ENCODE measurements at places on chromosomes 3 and 15.
A peak's percentile ranks its signal among the peaks of the same experiment; 100 is the strongest.

DNA sequence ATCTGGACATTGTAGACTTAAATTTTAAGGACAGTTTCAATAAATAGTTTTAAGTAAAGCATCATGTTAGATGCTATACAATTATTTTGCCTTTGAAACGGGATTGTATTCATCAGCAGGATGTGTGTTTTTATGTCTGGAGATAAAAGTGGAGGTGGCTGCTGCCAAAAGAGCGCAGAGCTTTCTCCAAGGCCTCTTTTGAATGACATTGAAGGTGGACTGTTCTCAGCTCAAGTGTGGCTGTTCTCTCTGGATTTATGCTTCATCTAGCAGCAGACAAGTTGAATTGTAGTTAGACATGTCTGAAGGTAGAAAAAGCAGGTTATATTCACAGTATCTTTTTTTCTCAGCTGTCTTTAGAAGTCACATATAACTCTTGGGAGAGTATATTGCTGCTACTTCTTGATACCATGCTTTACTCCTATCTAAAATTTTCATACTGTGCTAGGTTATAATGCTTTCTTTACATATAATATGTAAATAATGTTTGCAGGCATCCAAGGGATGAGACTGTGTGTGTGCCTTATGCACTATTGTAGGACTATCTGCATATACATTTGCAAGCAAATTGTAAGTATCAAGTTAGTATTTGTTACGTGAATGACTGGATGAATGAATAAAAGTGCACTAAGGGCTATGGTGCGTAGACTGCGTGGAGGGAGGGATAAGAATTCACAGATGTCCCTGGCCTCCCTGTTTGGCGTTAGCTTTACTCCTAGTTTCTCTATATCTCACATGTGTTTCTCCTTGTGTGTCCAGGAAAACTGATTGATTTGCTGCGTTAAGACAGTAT is 340.1 kb downstream of the NAALADL2 start:
- DNase-seq, result no peak

DNA sequence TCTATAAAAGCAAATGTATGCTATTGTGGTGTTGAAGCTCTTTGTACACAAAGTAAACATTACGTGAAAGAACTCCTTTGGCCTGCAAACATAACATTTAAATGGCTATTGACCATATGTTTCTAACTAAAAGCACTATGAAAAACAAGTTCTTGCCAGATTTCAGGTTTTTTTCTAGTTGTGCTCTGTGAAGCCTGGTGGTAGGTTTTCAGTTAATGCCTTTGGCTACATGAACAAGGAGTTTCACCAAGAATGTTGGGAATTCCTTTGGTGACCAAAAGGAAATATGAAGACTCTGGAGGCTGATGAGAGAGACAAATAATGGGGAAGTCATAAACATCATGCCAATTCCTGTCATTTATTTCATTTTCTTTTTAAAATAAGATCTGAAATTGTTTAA is 66.0 kb downstream of the RBMS3 start:
- no peak for DNase-seq

GRCh38 chr3:127637546-127637945 is 8.6 kb downstream of the PODXL2 start:
- DNase-seq, result peak; percentile 62

DNA sequence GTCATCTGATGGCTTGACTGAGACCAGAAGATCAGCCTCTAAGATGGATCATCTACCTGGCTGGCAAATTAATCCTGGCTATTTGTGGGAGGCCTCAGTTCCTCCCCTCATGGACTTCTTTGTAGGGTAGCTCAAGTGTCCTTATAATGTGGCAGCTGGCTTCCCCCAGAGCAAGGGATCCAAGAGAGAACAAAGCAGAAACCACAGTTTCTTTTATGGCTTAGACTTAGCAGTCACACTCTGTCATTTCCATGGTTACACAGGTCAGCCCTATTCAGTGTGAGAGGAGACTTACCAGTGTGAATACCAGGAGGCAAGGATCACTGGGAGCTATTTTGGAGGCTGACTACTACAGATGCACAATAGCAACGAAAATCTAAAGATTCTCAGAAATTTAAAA is 15.3 kb upstream of the ARL14 start:
- DNase-seq, result no peak

GRCh38 chr15:89057506-89058133 is 30.6 kb upstream of the ABHD2 start:
- DNase-seq, result peak; percentile 67

DNA sequence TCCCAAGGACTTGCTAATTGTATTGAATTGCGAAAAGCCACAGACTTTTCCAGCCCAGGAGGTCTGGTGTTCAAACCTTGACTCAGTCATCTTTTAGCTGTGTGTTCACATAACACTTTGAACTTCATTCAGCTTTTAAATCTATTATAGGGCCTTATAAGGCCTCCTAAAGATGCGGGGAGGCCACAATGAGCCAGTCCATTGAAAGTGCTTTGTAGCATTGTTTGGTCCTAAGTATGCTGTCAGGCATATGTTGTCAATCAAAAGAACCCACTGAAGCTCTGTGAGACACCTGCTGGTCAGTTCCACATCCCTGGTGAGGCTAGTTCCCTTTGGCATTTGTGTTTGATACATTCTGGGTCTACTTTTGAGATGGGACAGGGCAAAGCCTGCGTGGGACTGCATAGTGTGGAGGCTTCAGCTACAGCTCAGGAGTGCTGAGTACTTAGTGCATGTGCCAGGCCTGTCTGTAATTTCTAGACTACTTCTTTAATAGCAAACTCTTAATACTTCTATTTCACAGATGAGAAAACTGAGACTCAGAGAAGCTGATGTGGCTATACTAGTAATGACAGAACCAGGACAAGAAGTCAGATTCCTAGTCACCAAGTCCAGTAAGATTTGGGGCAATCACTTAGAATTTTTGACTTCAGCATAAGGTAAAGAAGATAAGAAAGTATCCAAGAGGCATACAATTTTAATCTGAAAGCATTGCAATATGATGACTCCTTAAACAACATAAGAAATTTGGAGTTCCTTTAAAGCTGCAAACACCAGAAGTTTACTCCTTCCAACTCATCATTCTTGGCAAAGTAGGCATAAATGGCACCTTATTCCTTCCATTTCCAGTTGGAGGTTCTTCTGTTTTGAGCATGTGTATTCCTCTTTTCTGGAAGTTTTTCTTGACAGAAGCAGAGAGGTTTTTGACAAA is 213.0 kb downstream of the PDCD6IP start:
- DNase-seq, result no peak

GRCh38 chr3:166582236-166582635 is 745.0 kb upstream of the BCHE start:
- DNase-seq, result no peak

GRCh38 chr3:294096-294495 is 97.5 kb downstream of the CHL1 start:
- DNase-seq, result no peak

All from GDM1 (cell line).